Neuronal stem cell (in vitro differentiated cells): ENCODE measurements at places on chromosomes 16 and 17.

DNA sequence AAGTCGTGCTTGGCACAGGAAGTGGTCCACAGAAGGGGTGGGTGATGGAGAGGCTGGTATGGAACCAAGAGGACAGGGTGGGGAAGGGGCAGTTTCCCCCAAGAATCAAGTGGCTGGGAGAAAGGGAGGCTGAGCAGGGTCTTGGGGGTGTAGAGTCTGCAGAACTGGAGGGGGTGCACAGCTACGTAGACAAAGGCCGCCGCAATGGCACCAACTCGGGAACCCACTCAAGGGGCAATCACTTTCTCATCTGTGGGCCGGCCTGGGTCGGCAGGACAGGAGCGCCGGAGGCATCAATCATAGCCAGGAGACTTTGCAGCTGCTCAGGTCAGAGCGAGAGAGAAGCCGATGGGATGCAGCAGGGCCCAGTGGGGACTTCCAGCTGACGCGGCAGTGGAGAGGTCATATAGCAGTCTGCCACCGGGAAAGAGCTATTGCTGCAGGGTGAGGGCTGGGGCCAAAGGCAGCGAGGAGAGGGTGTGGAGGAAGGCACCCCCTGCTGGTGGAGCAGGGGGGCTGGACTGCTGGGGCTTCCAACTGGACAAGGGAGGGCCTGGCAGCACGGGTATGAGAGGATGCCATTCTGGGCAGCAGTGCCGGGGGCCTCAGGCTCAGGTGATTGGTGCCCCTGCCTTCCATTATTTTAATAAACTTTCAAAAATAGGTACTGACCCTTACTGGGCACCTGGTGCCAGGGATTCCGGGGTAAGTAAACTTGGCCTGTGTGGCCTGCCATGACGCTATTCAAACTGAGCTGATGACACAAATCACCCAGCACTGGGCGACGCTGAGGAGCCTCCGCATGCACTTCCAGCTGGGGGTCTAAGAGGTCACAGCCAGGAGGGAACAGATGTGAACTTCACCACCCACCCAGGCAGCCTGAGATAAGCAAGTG lies 52.5 kb upstream of the MTSS2 start:
- DNase-seq = no peak

GRCh38 chr16:804193-805048 lies 3.9 kb upstream of the GNG13 start:
- no peak for DNase-seq

DNA sequence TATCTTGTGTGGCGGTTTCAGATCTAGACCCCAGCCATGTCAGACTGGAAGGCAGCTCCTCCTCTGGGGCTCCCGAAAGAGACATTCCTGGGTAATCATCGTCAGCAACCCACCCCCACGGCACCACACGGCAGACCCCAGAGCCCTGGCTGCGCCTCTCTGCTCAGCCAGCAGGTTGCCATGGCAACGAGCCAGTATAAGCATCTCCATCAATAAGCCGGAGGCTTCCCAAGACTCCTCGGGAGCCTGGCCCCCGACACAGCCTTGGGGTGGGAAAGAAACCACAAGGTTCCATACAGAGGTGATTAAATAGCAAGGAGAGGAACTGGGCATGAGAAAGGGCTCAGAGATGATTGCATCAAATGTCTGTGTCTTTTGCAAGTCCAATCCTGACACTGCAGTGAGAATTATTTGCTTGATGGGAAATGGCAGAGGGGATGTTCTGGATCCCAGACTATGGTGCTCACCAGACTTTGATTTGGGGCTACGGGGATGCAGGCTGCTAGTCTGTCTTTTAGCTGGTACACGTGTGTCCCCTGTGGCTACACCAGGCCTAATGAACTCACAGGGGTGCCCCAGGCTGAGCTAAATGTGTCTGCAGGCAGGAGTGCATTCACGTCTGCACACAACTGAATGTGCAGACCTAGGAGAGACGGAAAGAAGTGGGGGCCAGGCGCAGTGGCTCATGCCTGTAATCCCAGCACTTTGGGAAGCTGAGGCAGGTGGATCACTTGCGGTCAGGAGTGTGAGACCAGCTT lies 320.5 kb upstream of the TNRC6C start:
- DNase-seq = peak; percentile 51

DNA sequence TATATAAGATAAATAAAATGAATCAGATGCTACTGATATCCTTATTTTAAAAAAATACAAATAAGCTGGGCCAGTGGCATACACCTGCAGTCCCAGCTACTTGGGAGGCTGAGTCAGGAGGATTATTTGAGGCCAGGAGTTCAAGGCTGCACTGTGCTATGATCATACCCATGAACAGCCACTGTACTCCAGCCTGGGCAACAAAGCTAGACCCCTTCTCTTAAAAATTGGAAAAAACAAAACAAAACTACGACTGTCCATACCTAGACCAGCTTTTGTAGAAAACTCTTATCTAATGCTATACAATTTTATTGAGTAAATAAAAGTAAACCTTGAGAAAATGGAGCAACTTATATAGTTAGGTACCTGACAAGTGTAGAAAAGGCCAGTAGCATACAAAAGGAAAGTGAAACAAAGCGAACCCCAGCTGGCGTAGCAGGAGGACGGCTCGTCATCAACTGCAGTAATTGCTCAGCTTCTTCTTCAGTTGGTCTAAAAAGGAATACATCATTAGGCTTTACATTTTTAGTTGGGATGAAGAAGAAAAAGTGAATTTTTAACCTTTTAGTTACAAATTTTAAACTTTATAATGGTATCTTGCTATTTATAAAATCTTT lies 23.6 kb downstream of the INTS2 start:
- no peak for DNase-seq

DNA sequence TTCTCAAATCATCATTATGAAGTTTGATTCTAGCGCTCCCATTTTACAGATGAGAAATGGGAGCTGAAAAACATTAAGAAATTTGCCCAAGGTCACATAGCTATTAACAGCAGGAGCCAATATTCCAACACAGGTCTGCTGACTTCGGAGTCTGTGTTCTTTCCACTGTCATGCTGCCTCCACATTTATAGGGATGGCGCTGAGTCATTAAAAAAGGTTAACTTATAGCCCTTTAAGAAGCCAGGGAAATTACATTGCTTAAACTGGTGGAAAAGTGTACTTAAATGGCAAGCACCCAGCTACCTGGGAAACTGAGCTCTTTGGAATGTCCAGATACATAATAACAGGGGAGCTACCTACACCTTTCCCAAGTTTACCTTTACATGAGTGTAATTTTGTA lies 65.0 kb downstream of the TBX4 start:
- no peak for DNase-seq

DNA sequence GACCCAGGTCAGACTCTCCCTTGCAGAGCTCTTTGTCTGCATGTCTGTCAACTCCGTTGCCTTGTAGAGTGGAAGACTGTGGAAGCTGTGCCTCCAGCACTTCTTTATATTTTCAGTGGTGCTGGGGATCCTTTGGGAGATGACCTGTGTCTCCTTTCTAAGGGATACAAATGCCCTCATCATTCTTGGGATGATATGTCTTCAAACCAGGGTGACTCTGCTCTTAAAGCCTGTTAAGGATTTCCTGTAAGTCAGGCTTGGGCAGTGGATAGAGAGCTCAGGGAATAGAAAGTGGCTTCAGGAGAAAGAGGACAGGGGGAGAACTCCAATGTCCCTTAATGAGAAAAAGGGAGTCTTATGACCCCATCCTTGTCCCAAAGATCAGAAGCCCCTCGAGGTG lies 1.5 kb downstream of the HOXB3 start:
- no peak for DNase-seq

- peak; percentile 30 for DNase-seq
Measured at GRCh38 chr17:68294196-68294555, 2.9 kb downstream of the ARSG start.

DNA sequence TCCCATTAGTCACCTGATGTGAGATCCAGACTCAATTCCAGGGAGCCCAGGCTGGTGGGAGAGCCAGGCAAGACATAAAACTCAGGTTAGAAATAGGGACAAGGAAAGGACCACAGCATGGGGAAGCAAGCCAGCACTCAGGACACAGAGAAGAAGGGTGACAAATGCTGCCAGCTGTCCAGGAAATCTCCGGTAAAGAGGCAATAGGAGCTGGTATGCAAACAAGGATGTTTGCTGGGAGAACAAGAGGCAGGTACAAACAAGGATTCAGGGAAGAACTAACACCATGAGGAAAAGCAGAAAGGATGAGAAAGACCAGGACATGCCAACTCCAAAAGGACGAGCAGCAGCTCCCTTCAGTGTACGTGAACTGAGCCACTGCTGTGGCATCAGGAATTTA lies 10.2 kb upstream of the TXNDC11 start:
- no peak for DNase-seq

DNA sequence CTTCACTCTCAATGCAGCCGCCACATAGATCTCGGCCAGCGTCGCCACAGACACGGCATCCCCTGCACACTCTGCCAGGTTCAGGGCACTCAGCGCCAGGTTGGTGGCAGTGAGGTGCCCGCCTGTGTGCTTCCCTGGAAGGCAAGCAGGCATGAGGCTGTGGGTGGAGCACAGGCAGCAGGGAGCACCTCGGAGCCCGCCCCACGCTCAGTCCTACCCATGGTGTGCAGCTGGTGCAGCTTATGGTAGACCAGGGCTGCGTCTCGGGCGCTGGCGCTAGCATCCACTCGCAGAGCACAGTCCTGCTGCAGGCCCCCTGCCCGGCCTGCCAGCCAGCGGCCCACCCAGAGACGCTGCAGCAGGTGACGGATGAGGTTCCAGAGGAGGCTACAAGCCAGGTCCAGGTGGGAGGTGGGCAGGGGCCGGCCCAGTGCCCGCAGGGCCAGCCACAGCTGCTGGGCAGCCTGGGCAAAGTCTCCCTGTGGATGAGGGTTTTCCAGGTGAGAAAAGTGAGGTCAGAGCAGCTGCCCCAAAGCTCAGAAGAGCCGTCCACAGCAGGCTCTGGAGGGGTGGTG lies 20.5 kb downstream of the SREBF1 start:
- DNase-seq = no peak

- DNase-seq = no peak
Measured at GRCh38 chr16:726438-727290, at the start of the genes CCDC78 and HAGHL. TSS of gene CCDC78 (minus strand) at chr16:726443. CDS start at chr16:726367, 76 bp downstream. TSS of gene HAGHL (plus strand) at chr16:727106. CDS start at chr16:727510, 404 bp downstream.

GRCh38 chr17:1190751-1191331 lies 11.1 kb upstream of the ABR start:
- no peak for DNase-seq
